ENCODE measurements at places on chromosomes 7 and 10. TPM values are rescaled to one million over a fixed set of nuclear protein-coding genes. Genes with fewer than 3 reads are reported as not detected.

GRCh38 chr7:99128076-99128950 is 15.6 kb downstream of the SMURF1 start:
- DNase-seq, result peak; percentile 37
- H3K4me3 ChIP-seq, result no peak overlapping the region
- no peaks in the 10 kb centered on the region for H3K36me3 ChIP-seq
- H3K27me3 ChIP-seq, result no peaks in the 10 kb centered on the region
- H3K4me1 ChIP-seq, result peaks cover 10% of the 10 kb centered on the region

DNA sequence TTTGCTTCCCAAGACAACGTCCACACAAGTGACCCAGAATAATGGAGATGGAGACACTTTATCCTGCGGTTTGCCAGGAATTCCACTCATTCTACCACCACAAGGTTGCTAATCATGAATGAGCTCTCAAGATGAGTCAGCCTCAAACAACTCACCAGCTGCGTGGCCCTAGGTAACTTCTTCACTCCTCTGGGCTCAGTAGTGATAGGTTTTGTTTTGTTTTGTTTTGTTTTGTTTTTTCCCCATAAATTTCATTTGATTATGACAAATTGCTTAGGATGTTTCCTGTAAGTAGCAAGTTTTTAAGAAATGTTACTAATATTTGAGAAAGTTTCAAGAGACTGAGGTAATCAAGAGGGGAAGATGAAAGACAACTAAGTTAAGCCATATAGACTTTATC is 286.8 kb downstream of the PARD3 start:
- H3K36me3 ChIP-seq, result no peaks in the 10 kb centered on the region
- no peak for DNase-seq
- H3K4me3 ChIP-seq, result no peak overlapping the region
- no peak overlapping the region for H3K27ac ChIP-seq
- H3K27me3 ChIP-seq, result peaks cover 5% of the 10 kb centered on the region

Gene GSAP
- 2.8 TPM for total RNA-seq

DNA sequence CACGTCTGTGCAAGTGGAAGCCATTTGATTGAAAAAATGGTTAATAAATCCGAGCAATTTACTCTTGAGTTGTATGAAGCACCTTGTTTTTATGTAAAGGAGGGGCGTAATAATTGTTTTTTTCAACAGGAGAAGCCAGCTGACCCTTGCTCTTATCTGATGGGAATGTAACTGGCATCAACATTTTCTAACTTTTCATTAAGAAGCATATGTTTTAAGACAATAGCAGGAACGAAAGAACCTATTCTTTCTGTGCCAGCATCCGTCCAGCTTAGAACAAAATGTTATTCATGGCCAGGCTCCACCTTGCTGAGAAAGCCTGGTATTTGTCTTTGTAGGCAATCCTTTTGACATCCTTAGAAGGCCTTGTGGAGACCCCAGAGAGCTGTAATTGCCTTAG is 22.2 kb upstream of the AFAP1L2 start:
- H3K36me3 ChIP-seq, result peaks cover 3% of the 10 kb centered on the region
- no peaks in the 10 kb centered on the region for H3K4me1 ChIP-seq
- peaks cover 2% of the 10 kb centered on the region for H3K27me3 ChIP-seq
- no peak overlapping the region for H3K27ac ChIP-seq

- no peak for DNase-seq
- peaks cover 58% of the 10 kb centered on the region for H3K4me1 ChIP-seq
- H3K36me3 ChIP-seq, result peaks cover 43% of the 10 kb centered on the region
- H3K4me3 ChIP-seq, result no peak overlapping the region
- peak overlapping the region; percentile 12 for H3K27ac ChIP-seq
- H3K27me3 ChIP-seq, result no peaks in the 10 kb centered on the region
Observed at GRCh38 chr7:155753446-155753965, 58.8 kb downstream of the SHH start.

- no peak for DNase-seq
- H3K36me3 ChIP-seq, result no peaks in the 10 kb centered on the region
- H3K27me3 ChIP-seq, result peaks cover 7% of the 10 kb centered on the region
- no peaks in the 10 kb centered on the region for H3K4me1 ChIP-seq
- H3K4me3 ChIP-seq, result no peak overlapping the region
- no peak overlapping the region for H3K27ac ChIP-seq
Observed at GRCh38 chr10:4296161-4296560, 511.2 kb upstream of the KLF6 start.

DNA sequence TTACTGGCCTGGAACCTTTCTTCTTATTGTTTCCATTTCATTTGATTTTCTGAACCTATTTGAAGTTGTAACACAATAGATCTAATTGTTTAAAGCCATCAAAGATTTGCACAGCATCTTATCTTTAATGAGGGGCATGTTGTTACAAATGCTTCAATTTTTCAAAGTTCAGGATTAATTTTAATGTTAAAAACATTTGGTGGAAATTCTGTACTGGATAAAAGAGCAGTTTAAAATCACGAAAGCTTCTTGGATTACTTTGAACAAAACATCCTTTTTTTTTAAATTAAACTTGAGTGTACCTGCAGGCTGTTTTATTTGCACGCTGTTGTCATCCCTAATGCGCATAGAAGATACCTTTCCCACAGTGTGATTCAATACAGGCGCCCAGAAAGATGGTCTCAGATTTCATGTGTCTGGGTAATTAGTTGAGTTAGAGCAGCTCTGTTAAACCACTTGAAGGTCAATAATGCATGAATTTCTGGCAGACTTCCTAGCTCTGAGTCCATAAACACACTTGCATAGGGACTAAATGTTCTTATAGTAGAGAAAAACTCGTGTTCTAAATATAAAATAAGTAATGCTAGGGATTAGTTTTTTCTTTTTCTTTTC is 29.3 kb upstream of the DDX50 start:
- DNase-seq, result no peak
- H3K4me1 ChIP-seq, result peaks cover 7% of the 10 kb centered on the region
- no peaks in the 10 kb centered on the region for H3K27me3 ChIP-seq

DNA sequence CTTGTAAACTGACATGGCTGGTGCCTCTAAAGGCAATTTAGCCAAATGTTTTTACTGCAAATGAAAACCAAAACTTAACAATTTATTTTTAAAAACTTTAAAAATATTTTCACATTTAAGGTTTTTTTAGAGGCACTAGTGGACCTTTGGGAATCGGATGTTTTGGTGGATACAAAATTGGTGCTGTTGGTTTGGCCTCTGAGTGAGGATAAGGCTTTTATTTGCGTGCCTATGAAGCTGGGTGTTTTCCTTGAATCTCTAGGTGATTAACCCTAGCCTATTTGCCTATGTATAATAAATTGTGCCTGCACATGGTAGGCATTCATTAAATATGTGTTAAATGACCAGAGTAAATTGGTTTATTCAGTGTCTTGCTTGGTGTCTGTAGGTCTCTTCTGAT is 2.9 kb upstream of the SGCE start:
- H3K4me3 ChIP-seq, result no peak overlapping the region
- H3K27me3 ChIP-seq, result peaks cover 27% of the 10 kb centered on the region
- DNase-seq, result no peak
- peaks cover 15% of the 10 kb centered on the region for H3K4me1 ChIP-seq
- H3K27ac ChIP-seq, result no peak overlapping the region

GRCh38 chr10:45040921-45041542 is 40.3 kb downstream of the ZNF22 start:
- no peaks in the 10 kb centered on the region for H3K4me1 ChIP-seq
- H3K36me3 ChIP-seq, result no peaks in the 10 kb centered on the region
- H3K27ac ChIP-seq, result no peak overlapping the region
- DNase-seq, result peak; percentile 10
- no peak overlapping the region for H3K4me3 ChIP-seq

- H3K36me3 ChIP-seq, result peaks cover 48% of the 10 kb centered on the region
- H3K4me3 ChIP-seq, result no peak overlapping the region
- H3K4me1 ChIP-seq, result no peaks in the 10 kb centered on the region
- no peaks in the 10 kb centered on the region for H3K27me3 ChIP-seq
- no peak for DNase-seq
Observed at GRCh38 chr10:87054373-87055295, 34.5 kb downstream of the FAM25A start.

DNA sequence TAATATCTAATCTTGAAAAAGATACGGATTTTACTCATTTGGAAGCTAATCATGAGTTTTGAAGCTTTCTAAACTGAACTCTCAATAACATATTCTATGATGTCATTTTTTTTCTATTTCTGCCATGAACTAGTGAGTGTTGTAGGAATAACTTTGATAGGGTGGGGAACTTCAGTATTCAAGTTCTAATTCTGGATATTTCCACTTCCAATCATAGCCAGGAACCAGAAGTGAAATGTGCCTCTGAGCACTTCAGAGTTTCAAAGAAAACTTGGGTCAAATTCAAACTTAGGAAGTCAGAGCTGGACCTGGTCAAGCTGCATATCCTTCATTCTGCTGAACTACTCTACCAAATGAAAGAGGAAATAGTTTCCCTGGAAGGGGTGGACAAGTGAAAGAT is 847 bp downstream of the AGMO start:
- H3K27me3 ChIP-seq, result no peaks in the 10 kb centered on the region
- no peak overlapping the region for H3K4me3 ChIP-seq
- no peaks in the 10 kb centered on the region for H3K36me3 ChIP-seq
- DNase-seq, result no peak
- no peak overlapping the region for H3K27ac ChIP-seq
- H3K4me1 ChIP-seq, result no peaks in the 10 kb centered on the region
